NCI-H2029 (cell line): ENCODE measurements at places on chromosomes 3 and 15.

- no peak for DNase-seq
Measured at GRCh38 chr15:31373970-31374369, 47.3 kb downstream of the KLF13 start.

DNA sequence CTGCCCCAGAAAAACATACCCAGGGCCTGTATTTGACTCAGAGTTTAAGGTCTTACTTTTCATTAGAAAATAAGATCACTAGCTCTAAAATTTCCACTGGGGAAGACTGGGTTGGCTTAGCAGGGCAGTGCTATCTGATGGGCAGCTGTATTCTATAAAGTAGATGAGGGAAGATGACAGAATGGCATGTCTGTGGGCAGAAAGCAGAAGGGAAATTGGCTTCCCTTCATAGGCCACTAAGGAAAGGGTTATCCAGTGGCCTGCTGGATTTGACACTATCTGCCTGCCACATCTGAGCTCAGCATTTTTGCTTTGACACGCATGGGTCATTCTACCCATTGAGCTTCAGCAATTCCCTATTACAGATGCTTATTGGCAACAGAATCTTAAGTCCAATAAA lies 461.3 kb upstream of the RASGRP1 start:
- no peak for DNase-seq

GRCh38 chr15:65355988-65356353 lies 21.8 kb downstream of the IGDCC3 start:
- no peak for DNase-seq

GRCh38 chr15:66651913-66652642 lies 50.0 kb upstream of the SMAD6 start:
- DNase-seq = no peak

DNA sequence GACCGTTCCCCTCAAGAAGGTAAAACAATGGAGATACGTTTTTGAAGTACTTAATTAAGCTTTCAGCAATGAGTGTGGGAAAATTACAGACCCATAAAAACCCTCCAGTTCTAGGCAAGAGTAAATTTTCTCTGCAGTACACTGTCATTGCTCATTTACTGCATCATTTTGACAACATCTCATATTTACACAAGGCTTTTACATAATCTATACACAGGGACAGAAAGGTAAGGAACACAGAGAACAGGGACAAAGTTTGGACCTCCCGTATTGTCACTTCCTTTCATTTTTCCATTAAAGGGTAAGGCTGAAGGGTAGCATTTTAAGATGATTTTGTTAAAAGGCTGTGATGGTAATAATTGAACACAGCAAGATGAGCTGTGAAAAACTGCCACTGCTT lies 7.4 kb upstream of the HGD start:
- DNase-seq = no peak

DNA sequence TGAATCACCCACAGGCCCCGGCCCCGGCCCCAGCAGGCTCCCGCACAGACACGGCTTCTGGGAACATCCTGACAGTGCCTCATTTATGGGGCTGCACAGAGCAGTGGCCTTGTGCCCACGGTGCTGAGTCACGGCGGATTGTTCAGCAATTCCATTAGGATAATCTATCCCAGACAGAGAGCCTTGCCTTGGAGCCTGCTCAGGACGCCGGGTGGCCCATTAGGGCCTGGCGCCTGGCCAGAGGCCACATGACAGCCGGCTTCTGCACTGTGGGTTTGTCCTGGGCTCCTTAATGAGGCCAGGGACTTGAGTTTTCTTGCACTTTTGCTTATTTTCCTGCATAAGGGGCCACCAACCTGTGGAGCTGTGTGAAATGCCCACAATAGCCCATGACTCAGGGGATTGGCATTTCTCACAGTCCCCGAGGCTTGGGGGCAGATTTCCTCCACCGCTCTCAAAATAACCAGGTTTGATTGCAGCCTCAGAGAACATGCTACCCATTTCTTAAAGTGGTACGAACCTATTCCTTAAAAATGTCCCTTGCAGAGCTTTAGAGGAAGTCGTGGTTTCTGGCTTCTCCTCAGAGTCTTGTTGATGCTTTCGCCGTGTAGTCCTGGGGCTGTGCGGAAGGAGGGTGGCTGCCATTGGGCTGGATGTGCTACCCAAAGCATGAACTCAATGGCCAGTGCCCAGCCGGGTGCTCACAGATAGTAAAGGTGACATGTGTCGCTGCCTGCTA lies 19.0 kb downstream of the SYNM start:
- peak; percentile 38 for DNase-seq

GRCh38 chr15:73704869-73705645 lies 20.9 kb downstream of the CD276 start:
- no peak for DNase-seq

DNA sequence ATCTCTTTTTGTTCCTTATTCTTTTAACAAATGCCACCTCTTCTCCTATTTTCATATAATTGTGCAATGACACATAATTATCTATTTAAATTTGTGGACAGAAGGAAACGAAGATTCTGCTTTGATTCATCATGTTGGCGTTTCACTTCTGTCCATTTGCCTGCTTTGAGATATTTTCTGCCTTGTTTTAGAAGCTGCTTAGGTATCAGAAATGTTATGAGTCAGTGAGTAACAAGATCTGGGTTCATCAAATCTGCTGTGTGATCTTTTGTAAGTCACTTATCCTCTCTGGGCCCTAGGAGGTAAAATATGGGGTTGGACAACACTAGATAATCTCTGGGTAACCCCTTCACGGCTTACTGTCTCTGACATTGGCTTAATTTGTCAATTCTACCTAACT lies 7.3 kb upstream of the MINDY4B start:
- no peak for DNase-seq

GRCh38 chr3:184289426-184289938 lies 9.6 kb upstream of the PSMD2 start:
- peak; percentile 22 for DNase-seq

- DNase-seq = no peak
Measured at GRCh38 chr3:40869013-40869412, 330.3 kb upstream of the CTNNB1 start.

DNA sequence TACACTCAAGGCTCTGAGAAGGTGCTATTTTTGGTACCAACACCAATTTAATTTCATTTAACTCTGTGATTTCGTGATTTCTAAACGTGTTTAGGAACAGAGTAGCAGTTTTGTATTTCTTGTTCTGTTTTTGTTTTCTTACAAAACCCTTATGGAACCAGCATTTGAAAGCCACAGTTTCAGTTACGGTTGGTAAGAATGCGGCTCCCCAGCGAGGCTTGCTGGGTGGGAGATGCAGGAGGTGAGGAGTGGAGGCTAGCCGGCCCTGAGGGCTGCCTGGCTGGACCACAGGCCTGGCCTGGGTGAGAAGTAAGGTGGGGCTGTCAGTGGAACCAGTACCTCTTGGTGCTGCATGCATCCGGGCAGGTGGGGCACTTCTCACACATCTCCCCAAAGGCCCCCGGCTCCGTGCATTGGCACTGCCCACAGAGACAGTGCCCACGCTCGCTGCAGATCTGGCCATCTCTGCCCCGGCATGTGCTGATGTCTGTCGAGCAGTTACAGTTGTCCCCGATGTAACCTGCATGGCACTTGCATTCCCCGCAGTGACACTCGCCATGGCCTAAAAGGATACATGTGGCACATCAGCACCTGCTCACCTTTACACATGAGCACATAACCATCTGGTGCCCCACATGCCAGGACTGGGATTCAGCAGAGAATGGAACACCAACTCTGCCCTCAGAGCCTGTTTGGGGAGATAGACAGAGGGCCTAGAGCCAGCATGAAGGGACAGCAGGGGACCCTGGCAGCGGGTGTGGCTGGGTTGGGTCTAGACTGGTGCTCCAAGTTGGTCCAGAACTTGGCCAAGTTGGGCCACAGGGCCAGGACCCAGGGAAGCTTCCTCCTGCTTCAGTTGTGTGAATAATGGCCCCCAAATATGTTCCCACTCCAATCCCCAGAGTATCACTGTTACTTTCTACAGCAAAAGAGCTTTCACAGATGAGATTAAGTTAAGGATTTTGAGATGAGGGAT lies 43.4 kb downstream of the UMPS start:
- no peak for DNase-seq

DNA sequence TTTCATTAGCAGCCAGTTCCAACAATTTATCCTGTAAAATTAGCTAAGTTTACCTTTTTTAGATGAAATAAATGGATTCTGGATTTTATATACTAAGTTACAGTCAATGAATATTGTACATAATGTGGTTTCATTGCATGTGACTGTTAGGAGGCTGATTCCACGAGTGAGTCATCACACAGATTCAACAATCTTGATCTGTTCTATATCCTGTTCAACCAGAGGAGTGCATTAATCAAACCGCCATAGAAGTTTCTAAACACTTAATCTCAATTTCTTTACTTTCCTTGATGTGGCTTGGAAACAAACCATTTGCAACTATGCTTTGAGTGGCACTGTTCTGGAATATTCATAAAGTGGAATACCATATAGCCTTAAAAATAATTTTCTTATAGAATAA lies 15.3 kb downstream of the DNAJC13 start:
- DNase-seq = no peak

- no peak for DNase-seq
Measured at GRCh38 chr3:115141033-115141757, 5.9 kb downstream of the ZBTB20 start.

DNA sequence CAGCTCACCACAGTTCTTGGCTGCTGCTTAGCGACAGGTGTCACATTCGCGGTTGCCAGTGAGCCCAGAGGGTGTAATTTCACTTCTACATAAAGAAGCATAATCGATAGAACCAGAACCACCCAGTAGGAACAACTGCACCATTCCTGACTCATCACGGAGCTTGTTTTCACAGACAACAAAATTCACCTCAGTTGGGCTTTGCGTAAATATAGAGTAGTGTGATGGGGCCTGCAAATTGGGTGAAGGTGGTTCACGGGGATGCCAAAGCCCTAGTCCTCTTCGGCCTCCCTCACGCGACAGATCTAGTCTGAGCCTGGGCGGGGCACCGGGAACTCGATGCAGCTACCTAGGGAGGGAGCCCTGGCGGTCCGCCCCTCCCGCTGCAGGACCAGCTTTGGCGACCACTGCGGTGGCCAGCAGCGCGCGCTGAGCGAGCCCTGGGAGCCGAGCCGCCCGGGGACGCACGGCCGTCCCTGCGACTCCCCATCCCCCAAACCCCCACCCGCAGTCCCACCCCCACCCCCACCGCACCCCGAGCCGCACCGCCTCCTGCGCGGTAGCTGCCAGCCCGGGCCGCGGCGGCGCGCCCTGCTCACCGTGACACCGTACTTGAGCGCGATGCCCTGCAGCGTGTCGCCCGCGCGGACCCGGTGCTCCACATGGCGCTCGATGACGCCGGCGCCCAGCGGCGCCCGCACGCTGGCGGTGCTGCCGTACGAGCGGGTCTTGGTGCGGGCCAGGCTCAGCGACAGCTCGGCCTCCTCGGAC lies 519 bp downstream of the LYSMD2 start:
- peak; percentile 31 for DNase-seq

DNA sequence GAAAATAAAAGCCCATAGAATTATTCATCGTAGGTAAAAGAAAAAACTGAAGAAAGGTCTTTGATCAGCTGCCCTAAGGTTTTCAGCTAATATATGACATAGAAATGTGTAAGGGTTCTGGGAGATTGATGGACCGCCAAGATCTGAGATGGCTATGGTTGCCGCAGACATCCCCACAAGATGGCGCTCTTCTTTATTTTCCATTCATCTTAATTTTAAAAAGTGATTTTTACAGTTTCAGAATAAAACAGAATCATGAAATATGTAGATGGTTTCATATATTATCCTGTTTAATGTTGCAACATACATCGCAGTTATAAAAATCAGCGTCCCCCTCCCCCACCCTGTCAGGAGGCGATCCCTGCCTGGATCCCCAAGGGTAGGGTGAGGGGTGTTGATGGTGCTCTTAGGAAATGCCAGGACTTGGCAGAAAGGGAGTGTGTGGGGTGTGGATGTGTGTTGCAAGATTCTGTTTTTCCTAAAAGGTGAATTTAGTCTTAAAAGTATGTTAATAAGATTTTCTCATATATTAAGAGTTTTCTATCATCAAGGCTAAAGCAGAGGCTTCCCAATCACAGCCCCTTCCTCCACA lies 68.8 kb downstream of the ANXA2 start:
- no peak for DNase-seq

GRCh38 chr3:135965129-135965505 lies 411 bp upstream of the PPP2R3A start:
- no peak for DNase-seq

GRCh38 chr3:152797751-152798432 lies 37.0 kb upstream of the P2RY1 start:
- DNase-seq = no peak

DNA sequence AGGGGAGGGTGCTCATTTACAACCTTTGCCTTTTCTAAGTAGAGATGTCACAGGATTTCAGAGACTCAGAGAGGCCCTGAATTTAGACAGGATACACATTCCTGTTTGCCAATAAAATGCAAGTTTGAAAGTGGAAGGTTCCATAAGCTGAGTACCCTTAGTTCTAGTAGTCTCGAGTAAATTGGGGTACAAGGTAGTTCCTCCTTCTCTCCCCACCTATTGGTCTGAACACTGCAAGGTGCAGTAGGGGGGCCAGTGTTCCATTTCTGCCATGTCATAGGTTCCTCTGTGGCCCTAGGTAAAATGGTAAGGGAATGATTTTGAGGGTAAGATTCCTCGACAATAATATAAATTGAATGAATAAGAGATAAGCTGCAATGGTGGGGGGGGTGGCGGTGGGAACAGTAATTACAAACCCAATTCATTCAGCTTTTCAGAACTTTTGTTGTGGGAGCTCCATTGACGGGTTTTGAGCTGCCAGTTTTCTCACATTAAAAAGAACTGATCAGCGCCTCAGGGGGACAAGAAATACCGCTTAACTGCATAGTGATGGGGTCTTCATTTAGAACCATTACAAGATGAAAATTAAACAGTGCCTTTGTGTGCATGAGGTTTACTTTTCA lies 5.9 kb downstream of the SOX2 start:
- no peak for DNase-seq

DNA sequence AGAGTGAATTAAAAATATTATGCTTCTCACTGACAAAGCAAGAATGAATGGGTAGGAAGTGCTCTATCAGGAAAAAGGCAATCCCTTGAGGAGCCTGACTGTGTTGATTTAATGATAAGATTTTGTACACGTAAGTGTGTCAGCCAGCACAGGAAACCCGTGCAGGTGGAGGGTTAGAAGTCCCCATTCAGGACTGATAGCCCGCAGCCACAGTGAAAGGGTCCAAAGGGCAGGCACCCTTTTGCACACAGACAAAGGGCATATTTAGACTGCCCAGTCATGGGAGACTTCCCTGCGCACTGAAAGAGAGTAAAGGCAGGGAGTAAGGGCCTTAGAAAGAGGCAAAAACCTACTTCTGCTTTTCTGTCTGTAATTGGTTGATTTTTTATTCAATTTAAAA lies 26.4 kb upstream of the SKIL start:
- no peak for DNase-seq

GRCh38 chr3:100125161-100125938 lies 11.0 kb upstream of the FILIP1L start:
- DNase-seq = no peak

GRCh38 chr15:25810631-25811091 lies 52.5 kb downstream of the ATP10A start:
- DNase-seq = no peak

- DNase-seq = no peak
Measured at GRCh38 chr15:91968610-91969009, 115.1 kb downstream of the SLCO3A1 start.

DNA sequence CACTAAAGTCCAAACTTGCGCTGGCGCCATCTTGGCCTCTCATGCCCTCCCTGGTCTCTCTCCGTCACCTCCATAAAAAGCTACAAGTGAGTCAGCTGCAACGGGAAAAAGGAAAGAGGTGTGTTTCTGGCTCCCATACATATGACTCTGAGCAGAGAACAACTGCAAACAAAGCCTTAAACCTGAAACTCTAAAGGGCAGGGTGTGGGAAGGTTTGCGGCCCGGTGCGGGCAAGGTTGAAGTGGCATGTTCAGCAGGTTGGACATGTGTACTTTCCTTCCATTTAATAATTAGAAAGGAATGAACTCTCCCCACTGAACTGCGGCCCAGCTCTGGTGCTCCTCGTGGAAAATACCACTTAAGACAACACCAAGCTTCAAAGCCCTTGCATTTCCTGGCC lies 59.0 kb upstream of the PPARG start:
- DNase-seq = peak; percentile 81
